SIG-M5 (cell line): ENCODE measurements at places on chromosomes 7 and 10.

GRCh38 chr7:30069096-30069867, 41.1 kb downstream of the PLEKHA8 start:
- DNase-seq, result no peak

DNA sequence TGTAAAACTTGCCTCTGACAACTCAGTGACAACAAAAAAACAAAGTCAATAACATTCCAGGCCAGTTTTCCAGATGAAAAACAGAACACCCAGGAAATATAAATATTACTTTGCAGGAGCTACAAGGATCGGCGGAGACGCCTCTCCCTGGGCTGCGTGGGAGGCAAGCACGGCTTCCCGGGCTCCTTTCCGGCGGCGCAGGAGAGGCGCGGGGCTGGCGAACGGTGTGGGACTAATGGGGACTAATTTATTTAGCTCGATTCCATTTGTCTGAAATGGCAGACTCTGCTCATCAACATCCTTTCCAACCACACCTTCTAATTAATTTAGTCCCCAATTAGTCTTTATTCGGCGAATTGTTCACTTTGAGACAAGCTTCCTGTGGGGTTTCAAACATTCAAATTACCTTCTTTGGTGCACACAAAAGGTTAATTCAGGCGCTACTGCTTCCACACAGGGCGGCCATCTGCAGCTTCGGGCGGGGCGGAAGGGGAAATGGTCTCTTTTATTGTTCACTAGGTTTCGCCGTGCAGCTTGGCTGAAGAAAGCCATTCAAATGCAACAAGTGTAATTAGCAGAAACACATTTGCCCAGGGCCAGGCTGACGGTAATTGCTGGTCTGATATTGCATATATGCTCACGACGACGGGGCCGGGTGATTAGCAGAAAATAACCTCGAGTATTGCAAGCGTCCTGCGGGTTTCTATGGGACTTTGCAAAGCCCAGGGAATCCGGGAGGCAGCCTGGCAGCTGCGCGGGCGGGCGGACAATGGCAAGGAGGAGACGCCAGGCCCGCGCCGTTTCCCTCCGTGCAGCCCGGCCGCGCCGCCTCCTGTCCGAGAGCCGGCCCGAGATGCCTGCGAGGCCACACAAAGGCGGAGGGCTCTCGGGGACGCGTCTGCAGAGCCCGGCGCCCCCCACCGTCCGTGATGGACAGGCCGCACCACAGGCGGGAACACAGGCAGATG, 270.1 kb downstream of the PTPRN2 start:
- no peak for DNase-seq

DNA sequence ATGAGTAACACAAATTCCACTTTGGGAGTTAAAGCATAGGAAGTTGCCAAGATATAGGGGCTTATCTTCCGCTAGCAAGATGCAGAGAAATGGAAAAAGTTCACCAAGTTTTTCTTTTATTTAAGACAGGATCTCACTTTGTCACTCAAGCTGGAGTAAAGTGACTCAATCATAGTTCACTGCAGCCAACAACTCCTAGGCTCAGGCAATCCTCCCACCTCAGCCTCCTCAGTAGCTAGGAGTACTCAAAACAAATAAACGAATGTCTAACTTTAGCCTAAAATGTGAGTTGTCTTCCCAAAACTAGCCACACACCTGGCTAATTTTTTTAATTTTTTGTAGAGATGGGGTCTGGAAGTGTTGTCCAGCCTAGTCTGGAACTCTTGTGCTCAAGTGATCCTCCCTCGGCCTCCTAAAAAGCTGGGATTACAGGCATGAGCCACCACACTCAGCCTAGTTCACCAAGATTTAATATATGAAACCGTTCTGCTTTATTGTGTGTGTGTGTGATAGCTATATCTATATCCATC, 9.9 kb downstream of the VIM start:
- DNase-seq, result no peak

DNA sequence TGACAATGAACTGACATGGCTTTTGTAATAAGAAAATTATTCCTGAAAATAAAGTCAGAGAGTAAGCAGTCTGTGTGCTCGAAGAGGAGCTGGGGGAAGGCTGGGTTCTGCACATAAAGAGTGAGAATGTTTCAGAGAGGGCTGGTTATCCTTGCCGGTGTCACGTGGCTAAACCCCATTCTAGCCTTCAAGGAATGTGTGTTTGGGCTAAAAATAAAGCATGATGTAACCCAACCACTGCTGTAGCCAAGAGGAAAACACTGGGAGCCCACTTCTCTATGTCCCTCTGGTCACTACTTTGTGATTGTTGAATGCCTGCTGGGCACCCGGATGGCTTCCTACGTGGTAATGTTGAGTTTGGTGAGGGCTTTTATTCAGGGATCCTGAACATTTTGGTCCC, 23.5 kb downstream of the WDFY4 start:
- no peak for DNase-seq

DNA sequence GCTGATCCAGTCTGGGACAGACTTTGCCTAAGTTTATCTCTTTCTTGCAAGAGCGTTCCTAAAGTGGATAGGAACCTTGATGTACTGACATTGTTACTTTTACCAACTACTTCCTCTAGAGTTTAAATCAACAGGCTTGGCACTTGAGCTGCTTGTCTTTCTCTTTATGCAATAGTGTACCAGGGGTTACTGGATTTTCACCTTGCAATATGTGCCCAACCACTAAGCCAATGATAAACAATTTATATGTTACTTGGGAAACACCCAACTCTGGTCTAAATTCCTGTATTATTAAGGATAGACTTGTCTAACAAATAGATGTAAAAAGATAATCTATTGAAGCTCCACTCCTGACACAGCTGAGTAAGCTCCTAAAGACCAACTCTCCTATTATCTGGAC, 470.2 kb downstream of the SH2D4B start:
- DNase-seq, result no peak

DNA sequence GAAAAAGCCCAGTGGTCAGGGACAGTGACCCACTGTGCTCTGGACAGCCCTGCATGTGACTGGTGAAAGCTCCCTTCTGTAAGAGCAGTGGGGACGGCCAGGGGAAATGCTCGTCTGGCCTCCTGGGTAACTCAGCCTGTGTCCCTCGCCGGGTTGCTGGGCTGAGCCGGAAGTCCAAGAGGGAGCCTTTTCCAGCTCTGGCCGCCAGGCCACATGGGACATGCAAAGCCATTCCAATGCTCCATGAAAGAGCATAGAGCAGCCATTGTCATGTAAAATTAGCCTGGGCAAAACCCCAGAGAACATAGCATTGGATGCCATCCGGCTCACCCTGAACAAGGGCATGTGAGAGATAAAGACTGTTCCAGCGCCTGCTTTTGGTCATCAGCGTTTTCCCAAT, 64.9 kb upstream of the ADRB1 start:
- DNase-seq, result no peak

DNA sequence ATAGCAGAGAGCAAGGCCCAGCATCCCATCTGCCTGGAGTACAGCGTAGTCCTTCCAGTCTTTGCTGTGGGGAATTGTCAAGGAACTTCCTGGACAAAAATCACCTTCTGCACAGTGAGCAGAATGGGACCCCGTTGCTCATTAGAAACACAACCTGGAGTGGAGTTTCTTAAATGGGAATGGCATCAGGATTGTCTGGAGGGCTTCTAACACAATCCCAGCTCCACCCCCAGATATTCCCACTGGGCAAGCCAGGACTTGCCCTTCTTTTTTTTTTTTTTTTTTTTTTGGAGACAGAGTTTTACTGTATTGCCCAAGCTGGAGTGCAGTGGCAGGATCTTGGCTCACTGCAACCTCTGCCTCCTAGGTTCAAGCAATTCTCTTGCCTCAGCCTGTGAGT, 356.4 kb downstream of the GALNT17 start:
- DNase-seq, result no peak

GRCh38 chr7:115363916-115364315, 442.0 kb downstream of the MDFIC start:
- no peak for DNase-seq

GRCh38 chr10:79096514-79096913, 27.7 kb downstream of the ZMIZ1 start:
- DNase-seq, result no peak

DNA sequence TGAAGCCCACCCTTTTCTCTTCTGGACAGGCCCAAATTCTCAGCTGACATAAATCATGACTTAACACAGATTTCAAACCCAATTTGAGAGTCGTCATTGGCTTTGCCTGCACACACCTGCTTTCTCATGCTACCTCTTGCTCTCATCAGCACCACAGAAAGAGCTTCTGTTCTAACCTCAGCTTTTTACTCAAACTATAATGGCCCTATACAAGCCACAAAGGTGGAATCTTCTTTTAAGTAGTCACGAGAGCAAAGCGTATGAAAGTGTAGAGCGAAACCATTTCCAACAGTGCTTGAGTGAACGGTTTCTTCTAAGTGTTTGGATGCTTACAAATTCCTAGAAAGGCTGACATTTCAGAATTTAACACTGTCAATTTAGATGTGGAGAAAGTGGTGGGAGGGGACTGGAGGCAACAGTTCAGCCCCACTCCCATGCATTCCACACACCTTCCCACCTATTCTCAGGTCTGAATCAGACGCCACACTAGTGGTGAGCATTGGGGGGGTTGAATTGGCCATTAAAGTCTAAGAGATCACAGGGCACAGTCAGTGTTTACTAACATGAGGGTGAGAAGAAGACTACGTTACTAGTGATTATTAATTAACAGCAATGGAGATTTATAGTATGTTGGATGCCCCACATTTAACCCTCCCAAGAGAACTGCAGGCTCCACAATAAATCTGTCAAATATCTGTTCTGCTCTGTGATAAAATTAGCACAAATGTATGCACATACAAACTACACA, 114.0 kb downstream of the PRKCQ start:
- no peak for DNase-seq

GRCh38 chr7:157490465-157490912, 153.7 kb downstream of the DNAJB6 start:
- DNase-seq, result peak; percentile 29

DNA sequence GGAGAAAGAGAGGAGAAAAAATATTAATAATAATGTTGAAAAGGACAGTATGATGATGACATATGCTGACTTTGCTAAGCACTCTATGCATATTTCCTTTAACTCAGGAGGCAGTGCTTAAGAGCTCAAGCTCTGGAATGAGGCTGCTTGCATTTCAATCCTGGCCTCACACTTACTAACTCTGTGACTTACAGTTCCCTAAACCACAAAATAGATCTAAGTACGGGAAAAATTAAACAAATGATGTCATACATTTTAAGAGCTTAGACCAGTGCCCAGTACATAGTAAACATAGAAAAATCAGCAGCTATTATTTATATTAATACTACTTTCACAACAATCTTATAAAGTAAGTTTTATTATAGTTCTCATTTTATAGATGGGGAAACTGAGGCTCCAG, 61.3 kb downstream of the GFRA1 start:
- DNase-seq, result no peak

GRCh38 chr10:61974601-61975390, 73.3 kb downstream of the ARID5B start:
- DNase-seq, result no peak

DNA sequence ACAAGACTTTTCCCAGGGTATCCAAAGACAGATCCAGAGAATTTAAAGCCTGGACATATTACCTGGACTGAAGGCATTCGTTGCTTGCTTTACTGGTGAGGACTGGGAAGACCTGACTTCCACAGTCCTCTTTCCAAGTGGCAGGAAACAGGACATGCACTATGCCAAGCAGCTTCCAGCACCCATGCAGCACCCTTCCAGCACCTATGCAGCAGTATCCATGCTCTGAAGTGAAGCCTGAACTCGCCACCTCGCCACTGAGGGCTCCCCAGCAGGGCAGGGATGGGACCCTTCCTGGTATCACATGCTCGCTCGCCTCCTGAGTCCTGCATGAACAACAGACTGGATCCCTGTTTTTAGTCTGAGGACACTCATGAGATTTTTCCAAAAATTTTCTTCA, 189.9 kb upstream of the KLF14 start:
- DNase-seq, result no peak

DNA sequence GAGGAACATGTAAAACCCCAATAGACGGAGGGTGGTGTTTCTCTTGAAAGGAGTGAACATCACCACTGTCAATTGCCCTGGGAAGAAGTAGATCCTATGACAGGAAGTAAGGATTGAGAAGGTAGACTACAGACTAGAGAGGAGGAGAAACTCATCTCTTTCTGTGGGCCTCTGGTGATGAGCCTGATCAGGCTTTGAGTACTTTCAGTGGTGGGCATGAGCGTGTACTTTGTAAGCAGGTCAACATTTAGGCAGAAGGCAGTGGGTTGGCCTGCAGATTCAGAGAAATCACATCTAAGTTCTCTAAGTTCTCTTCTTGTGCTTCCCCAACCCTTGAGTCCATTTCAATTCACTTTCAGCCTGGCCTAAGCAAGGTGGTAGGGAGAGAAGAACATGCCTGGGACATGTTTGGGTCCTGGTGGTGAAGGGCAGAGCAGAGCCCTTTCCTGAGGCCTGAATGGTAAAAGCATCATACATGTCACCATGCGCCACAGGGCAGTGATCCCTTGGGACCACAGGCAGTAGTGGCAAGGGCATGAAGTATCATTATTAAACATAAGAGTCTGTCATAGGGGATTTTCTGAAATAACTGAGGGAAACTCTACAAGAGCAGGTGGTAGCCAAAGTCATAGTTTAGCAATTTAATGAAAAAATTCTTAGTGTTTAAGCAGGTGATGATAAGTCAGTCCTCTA, 56.4 kb upstream of the ANKRD1 start:
- DNase-seq, result no peak

- no peak for DNase-seq
Observed at GRCh38 chr10:69101451-69102095, 13.7 kb downstream of the SRGN start.

DNA sequence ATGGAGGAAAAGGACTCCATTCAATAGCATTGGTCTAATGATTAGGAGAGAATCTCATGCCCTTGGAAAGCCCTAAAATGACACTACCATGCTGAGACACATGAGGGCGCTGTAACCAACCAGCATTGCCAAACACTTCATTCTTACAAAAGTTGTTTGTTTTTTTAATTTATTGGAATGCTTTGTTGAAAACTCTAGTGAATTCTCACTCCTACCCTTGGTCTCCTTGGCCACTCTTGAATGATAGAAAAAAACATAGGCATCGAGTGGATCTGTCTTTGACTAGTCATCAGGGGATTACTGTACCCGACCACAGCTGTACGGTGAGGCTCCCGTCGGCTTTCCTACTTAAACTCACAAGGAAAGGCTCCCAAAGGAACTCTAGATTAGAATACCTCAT, 29.3 kb upstream of the ADD3 start:
- DNase-seq, result no peak
